Stimulated activated CD8-positive, alpha-beta memory T cell treated with anti-CD3 and anti-CD28 coated beads, Interleukin-15, amount 100 ng/mL, for 24 hours (primary cell): ENCODE measurements at places on chromosomes 7 and 10.

- no peak for DNase-seq
Observed at GRCh38 chr10:86019141-86019540, 347.5 kb downstream of the GRID1 start.

DNA sequence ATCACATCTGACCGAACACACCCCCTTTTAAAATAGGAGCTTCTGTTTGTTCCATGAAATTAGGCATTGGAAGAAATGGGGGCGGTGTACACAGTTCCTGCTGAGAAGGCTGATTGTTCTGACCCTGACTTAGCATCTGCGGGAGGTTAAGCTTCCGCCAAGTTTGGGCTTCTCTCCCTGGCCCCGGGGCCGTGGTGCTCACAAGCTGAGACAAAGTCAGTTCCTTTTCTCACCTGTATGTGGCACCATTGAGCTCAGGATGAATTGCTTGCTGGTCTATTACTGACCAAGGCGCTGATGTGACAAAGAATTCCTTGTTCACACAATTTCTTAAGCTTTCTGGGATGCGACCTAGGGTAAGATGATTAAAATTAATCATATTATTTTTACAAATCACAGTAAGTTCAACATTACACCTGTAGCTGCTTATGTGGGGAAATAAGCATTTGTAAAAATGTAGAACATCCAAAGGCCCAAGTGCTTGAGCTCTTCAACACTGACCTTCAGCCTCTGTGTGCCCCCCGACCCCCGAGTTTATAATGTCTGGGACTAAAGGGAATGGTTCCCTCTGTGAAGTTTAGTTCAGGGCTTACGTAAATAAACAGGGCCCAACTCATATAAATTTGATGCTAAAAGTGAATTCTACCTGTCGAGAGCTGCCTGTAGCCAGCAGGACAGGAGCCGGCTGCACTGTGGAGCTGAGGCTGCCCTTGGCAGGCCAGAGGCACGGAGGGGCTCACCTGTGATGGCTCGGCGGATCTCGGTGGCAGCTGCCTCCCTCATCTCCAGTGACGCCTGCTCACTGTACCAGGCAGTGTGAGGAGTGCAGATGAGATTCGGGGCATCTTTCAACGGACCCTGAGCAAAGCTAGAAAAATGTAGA lies 50.8 kb downstream of the ZRANB1 start:
- no peak for DNase-seq

DNA sequence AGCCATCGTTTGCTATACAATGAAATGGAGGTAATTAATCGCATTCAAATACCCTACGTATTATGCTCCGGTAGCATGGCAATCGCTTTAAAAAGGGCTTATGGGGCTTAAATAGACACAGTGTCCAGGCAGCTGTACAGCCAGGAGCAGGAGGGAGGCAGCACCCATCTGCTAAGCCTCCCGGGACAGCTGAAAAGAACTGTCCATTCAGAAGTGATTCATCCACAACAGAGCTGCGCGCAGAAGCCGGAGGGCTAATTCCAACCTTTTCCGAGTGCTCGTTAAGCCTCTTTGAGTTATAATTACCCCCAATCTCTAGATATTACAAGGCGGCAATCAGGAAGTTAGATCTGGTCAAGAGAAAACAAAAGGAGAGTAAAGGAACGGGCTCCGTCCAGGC lies 58.3 kb downstream of the DPYSL4 start:
- no peak for DNase-seq

GRCh38 chr7:47529826-47530555 lies 51.9 kb downstream of the TNS3 start:
- no peak for DNase-seq

DNA sequence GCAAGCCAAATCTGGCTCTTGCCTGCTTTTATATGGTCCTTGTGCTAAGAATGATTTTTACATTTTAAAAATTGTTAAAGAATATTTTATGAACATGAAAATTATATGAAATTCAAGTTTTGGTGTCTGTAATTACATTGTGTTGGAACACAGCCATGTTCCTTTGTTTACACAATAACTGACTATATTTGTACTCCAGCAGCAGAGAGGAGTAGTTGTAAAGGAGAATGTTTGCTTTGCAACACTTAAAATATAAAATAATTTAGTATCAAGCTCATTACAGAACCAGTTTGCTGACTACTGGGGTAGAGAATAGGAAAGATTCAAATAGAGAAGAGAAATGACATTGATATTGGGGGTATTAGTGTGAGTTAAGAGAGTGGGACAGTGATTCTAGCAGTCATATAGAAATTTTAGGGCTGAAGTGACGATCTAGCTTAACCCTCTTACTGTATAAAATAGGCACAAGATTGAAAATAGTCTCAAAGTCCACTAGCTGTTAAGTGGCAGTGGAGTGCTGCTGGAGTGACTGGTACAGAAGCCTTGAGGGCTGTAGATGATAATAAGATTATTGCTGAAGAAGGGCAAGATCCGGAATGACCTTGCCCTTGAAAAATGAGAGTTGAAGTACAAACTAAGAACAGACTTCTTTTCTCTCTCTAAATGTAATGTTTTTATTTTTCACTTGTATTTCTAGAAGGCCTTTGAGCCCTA lies 28.2 kb downstream of the SGPL1 start:
- no peak for DNase-seq

DNA sequence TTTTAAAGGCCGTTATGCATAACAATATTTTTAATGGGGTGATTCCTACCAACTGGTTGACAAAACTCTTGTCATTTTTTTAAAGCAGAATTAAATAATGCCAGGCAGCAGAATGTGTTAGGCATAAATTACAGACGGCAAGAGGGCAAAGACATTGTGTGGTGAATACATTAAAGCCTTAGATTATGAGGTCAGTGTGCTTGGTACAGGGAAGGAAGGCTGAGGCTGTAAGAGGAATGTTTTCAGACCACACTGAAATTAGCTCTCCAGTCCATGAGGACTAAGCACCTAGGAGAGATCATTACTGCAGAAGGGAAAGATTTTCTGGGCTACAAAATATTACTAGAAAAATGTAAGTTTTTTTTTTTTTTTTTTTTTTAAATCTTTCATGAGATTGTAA lies 312.8 kb upstream of the PRKCQ start:
- DNase-seq = no peak

GRCh38 chr10:21049482-21049881 lies 152.4 kb upstream of the NEBL start:
- no peak for DNase-seq

GRCh38 chr10:101228966-101229265 lies 347 bp downstream of the LBX1 start:
- DNase-seq = no peak

DNA sequence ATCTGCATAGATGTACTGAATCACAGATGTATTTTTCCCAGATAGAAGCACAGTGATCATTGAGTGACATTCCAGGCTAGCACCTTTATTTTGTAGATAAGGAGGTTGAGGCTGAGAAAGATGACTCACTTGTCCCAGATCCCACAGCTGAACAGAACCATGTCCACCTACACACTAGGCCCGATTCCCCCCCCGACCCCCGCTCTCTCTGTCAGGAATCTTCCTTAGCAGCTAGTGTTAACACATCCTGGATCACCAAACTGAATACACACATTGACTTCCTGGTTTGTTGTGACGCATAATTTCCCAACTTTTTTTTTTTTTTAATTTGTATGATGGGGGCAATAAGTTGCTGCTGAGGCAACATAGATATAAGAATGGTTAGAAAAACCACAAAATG lies 5.2 kb downstream of the SFMBT2 start:
- DNase-seq = no peak

DNA sequence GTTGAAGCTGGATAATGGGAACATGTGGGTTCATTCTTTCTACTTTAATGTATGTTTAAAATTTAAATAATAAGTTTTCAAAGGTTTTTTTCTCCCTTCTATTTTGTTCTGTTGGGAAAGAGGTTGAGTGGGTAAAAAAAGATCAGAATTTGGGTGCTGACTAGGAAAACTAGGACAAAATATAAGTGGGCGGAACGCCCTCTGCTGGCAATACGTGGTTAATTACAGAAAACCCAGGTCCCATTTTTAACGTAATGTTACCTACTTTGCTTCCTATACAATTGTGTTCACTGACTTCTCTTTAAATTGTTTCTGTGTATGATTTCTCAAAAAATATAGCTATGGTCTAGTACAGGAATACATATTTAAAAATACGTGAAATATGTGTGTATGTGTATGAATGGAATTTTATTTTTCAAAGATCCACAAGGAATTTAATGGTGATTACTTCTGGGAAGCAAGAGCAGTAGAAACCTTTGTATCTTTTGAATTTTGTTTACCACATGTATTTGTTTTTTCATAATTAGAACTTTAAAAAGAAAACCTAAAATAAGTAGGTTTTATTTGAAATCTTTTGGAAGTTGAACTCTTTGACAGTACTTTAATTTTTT lies 8.7 kb downstream of the ECD start:
- DNase-seq = no peak
